ENCODE measurements at places on chromosomes 7 and 10.

GRCh38 chr7:750111-750905 lies 23.2 kb upstream of the PRKAR1B start:
- DNase-seq = no peak

DNA sequence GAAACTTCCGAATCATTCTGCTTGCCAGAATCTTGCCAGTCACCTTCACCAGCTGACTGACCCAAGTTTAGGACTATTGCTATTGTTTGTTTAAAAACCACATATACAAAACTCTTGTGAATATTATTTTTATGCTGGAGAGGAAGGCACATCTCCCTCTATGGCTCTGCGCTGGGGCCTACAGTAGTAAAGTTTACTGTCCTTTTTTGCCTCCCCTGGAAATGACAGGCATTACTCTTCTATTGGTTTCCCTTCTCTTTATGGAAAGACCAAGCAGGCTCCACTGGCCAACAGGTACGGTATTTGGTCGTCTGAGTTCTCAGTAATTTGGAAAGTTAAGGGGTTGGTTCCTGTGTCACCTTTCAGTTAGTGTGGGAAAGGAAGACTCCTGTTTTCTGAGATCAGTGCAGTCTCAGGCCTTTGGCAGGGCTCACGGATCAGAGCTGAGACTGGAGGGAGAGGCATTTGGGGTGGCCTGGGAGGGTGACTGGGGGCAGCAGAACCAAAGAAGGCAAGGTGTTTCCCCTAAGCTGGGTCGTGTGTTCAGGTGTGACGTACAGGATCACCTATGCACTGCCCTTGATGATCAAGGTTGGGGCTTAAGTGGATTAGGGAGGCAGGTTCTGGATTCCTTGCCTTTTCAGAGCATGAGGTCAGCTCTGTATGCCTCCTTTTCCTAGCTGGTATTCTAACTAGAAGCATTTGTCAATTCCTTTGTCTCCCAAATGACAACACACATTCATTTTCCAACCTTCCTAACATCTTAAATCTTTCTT lies 16.0 kb upstream of the KIF5B start:
- no peak for DNase-seq

DNA sequence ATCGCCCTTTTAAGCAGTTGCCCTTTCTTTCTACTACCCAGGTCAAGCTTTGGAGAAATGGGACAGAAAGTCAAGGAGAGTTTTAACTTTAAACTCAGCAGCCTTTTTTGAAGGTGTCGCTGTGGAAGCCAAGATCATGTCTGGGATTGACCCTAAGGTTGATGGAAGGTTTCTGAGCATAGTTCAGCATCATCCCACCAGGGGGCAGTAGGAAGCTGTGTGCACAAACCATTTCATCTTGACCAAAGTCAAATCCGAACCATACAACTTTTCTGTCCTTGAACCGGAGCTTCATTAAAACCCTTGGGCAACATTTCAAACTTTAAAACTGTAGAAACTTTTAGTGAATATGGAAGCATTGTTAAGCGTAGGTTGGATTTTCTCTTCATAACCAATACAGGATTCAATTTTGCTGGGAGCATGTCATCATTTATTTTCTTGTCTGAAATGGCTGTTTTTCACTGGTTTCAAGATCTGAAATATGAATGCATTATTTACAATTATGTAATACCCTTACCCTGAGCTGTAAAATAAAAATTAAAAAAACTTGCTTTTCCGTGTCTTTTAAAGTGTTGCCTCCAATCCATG lies 214.4 kb upstream of the KIAA1217 start:
- peak; percentile 81 for DNase-seq

GRCh38 chr7:93715234-93715633 lies 140.7 kb upstream of the CALCR start:
- peak; percentile 51 for DNase-seq

DNA sequence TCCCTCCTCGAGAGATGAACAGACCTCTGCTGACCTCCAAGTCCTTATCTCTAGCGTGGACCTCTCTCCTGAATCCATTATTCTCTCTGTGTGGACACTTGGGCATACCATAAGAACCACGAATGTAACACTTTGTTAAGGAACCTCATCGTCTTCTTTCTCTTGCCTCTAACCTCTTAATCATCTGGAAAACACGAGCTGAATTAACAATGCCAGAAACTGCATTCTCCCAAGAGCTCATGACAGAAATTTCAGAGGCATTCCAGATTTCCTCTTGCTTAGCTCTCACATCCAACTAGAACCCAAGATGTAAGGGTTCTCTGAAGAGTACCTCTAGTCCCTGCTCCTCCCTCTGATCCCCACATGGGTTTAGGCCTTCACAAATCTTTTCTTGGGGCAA lies 101.5 kb downstream of the TRIL start:
- DNase-seq = no peak

- peak; percentile 80 for DNase-seq
Observed at GRCh38 chr7:909358-910329, 33.3 kb downstream of the GET4 start.

DNA sequence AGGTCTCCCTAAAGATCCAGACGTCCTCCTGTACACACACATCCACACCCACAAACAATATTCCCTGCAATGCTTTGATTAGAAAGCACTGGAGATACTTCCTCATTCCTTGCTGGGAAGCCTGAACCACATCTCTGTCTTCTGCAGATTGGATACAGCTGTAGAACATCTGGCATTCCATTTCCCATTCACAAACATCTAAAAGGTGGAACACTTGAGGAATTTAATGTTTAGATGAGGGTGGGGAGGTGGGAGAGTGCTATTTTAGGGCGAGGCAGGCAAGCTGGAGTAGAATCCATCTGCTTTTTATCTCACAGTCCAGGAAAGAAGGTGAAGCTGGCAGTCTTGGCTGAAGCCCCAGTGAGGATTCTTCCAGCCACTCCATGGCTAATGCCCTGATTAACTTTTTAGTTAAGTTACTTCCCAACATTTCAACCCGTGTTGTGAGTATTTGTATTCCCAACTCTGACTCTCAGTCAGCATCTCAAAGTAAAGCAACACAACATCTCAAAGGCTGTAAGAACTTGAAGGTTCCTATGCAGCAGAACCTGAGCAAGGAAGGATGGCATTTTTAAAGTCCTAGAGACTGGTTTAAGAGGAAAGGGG lies 46.1 kb downstream of the CYTH3 start:
- no peak for DNase-seq

DNA sequence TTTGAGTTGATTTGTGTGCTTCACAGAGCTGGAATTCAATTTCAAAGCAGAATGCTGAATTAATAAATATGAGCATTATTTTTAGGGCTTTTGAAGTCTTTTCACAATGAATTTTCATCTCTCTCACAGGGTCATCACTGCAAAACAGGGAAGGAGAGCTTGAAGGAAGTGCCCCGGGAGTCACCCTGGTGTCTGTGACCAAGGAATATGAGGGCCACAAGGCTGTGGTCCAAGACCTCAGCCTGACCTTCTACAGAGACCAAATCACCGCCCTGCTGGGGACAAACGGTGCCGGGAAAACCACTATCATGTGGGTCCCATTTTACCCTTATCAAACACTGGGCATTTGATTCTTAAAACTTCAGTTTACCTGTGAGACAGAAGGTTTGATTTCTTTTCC lies 217.7 kb downstream of the ABCA13 start:
- DNase-seq = no peak

DNA sequence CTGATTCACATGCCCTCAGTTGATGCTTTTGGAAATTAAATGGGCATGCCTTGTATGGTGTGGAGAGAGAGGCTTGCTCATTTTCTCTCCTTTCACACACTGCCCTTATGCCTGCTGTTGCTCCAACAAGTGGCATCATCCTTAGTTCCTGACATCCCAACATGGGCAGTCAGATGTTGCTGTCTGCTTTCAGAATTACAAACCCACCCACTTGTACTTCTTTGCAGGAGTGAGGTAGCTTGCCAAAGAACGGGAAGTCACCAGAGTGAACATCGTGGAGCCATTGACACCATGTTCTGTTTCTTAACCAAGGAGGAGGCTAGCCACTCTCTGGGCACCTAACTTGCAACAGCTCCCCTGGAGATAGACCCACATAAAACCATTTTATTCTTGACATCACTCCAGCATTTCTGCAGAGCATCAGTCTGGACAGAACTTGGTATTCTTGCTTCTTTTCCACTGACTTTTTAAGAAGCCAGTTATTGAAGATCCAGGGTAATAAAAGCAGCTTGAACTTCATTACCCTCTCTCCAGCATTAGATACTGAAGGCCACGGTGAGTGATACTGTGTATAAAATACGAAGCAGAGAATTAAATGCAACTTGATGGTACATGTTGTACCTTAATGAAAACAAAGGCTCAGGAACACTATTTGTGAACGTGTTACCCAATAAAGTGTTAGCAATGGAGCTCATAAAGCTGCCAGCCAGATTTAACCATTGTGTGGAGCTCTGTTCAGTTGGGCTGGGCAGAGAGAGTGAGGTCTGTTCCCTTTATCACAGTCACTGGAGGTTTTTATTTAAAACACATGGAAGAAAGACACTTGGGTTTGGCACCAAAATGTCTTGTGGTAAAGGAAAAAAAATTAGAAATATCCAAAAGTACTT lies 195.8 kb upstream of the HABP2 start:
- no peak for DNase-seq

- DNase-seq = peak; percentile 6
Observed at GRCh38 chr7:157484411-157485081, 147.7 kb downstream of the DNAJB6 start.

- no peak for DNase-seq
Observed at GRCh38 chr7:141027043-141027442, 12.3 kb upstream of the MRPS33 start.

GRCh38 chr7:131747658-131748232 lies 191.3 kb upstream of the PODXL start:
- DNase-seq = no peak

GRCh38 chr10:70542565-70542938 lies 60.0 kb downstream of the PRF1 start:
- no peak for DNase-seq

- no peak for DNase-seq
Observed at GRCh38 chr7:42238709-42239366, 1.8 kb upstream of the GLI3 start.

GRCh38 chr7:83648464-83649241 lies at the start of gene SEMA3E:
Gene SEMA3E (minus strand): TSS chr7:83649139.
- DNase-seq = peak; percentile 13

DNA sequence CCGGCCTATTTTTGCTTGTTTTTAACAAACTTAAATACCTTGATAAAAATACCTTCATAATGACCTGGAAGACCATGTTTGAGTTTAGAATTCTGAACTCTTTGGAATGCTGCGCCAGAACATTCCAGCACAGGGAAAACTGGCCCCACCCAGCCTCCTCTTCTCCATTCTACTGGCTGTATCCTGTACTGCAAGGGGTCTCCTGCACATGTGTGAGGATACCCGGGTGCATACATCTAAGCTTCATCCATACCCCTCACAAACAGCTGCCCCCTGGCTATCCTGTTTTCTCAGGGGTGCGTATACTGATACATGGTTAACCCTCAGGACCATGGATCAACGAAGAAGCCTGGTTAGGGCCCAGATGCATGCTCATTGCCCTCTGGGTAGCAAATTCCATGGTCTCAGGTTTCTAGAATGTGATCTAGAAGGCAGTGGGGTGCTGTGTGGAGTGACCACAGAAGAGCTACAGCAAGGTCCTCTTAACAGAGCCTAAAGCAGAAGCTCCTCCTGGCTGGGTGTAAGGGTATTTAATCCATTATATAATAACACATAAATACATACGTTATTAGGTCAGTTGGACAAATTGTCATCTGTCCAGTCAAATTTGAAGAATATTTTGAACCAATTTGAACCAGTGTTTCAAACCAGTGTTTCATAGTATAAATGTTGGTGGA lies 26.1 kb downstream of the HACD1 start:
- DNase-seq = no peak

GRCh38 chr7:80146545-80147182 lies 12.0 kb downstream of the GNAI1 start:
- DNase-seq = no peak

DNA sequence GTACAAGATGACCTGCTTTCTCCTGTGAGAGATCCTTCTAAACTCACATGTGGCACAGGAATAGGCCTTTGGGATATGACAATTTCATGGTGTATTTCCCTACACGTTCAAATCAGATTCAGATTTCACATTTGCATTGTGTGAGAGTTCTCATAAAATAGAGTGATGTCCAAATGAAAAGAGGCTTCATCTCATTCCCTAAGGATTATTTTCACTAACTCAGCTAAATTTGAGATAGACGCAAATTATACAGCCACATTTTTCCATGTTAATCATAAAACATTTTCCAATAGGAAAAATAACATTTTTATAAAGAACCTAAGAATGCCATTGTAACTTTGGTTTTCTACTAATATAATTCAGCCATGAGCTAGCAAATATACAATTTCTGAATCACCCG lies 35.5 kb upstream of the PARD3 start:
- no peak for DNase-seq

DNA sequence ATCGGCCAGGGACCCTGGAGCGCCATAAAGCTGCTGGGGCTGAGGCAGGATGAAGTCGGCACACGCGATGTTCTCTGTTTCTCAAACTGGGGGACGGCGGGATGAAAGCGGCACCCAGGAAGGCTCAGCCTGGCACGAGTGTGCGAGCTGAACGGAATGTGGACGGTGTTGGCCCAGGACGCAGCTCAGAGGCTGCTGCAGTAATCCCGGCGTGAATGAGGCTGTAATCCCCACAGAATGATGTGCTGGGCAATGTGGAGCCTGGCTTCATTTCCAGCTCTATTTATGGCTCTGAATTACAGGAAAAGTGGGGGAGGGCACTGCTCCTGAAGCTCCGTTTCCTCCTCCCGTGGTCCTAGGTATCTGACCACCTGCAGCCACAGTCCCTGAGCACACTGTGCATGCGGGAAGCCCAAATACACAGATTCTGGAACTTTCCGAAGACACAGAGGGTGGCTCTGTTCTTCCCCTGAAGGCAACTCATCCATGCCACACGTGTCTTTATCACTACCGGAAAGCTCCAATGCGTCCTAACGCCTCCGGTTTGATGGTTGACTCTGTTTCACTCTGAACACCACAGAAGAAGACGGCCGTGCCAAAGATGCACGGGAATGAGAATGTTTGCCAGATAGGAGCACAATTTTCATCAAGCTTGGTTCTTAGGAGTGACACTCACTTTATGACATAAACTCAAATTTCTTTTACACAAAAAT lies 37.6 kb downstream of the KLF6 start:
- no peak for DNase-seq

GRCh38 chr7:132752431-132752830 lies 176.2 kb upstream of the PLXNA4 start:
- DNase-seq = no peak

- peak; percentile 69 for DNase-seq
Observed at GRCh38 chr7:149495785-149496641, 1.6 kb downstream of the ZNF746 start.
